ENCODE measurements at places on chromosomes 2 and 18.
A peak's percentile ranks its signal among the peaks of the same experiment; 100 is the strongest.

- DNase-seq, result no peak
These were observed 854.6 kb downstream of the RNF144A start for GRCh38 chr2:7771781-7772180.

DNA sequence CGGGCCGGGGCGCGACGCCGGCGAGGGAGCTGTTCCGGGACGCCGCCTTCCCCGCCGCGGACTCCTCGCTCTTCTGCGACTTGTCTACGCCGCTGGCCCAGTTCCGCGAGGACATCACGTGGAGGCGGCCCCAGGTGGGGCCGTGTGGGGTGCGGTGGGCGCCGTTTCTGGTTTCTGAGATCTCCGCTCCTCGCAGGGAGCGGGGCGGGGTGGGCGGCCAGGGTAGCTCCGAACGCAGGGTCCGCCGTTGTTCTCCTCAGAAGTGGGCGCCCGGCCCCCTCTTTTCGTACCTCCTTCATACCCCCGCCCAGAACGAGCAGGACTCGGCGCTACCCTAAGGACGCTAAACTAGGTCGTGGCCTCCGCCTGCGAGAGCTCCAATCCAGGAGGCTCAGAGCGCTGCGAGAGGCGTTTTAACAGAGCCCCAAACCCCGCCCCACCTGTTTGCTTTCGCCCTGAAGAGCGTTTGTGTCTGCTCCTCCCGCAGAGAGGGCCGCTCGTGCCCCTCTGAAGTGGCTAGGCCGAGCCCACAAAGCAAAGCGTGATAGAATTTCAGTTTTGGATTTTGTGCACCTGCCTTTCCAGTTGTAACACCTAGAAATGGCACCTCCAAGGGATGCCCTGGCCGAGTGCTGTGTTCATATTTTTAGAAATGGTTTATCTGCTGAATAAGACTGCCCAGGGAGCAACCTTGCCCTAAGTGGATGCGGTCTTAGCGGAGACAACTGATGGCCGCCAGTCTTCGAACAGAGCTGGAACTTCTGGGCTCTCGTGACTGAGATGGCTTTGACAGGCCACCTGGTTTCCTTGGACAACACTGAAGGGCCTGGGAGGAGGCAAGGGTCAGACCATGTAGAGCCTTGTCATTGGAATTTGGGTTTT lies 626 bp downstream of the CAPN10 start:
- DNase-seq, result peak; percentile 6

- DNase-seq, result no peak
These were observed 91.0 kb downstream of the SCG2 start for GRCh38 chr2:223511168-223511567.

- peak; percentile 68 for DNase-seq
These were observed 7.6 kb upstream of the TNS1 start for GRCh38 chr2:218010140-218010983.

GRCh38 chr2:46845542-46846486 lies 69.8 kb downstream of the MCFD2 start:
- no peak for DNase-seq

DNA sequence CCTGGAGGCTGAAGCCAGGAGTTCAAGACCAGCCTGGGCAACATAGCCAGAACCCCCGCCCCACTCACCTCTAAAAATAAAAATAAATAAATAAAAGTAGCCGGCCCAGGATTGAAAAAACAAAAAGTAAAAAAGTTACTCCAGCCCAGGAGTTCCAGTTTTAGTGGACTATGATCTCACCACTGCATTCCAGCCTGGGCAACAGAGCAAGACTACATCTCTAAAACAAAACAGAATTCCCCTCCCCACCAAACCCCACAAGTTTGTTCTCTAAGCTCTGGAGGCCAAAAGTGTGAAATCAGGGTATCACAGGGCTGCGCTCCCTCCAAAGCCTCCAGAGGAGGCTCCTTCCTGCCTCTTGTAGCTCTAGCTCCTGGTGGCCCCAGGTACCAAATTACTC lies 1.7 kb downstream of the D2HGDH start:
- no peak for DNase-seq

- no peak for DNase-seq
These were observed 124.1 kb upstream of the FIGN start for GRCh38 chr2:163859951-163860350.

Measured in heart right ventricle (tissue), 16 donors.